Thymus (tissue), 14 donors: ENCODE measurements at places on chromosomes 11 and 22.

- peak; percentile 36 for DNase-seq
These were observed 450 bp downstream of the MAP4K2 start for GRCh38 chr11:64802370-64803157.

GRCh38 chr11:76682684-76683083, 12.1 kb upstream of the LRRC32 start:
- DNase-seq, result no peak

- no peak for DNase-seq
These were observed 90.0 kb downstream of the GRIK4 start for GRCh38 chr11:120601536-120601935.

- DNase-seq, result no peak
These were observed 72.1 kb downstream of the C22orf31 start for GRCh38 chr22:28989484-28989883.

GRCh38 chr11:131254254-131254653, 116.2 kb upstream of the NTM start:
- DNase-seq, result no peak

- DNase-seq, result no peak
These were observed 2.8 kb upstream of the PACSIN2 start for GRCh38 chr22:43017525-43018460.

- no peak for DNase-seq
These were observed 270.8 kb downstream of the DYNC2H1 start for GRCh38 chr11:103380031-103380430.

GRCh38 chr11:117199053-117199915, at the start of gene TAGLN:
Gene TAGLN, plus strand, starts transcription at chr11:117199370. Its CDS starts 3,644 bp downstream, at chr11:117203014.
- DNase-seq, result no peak

DNA sequence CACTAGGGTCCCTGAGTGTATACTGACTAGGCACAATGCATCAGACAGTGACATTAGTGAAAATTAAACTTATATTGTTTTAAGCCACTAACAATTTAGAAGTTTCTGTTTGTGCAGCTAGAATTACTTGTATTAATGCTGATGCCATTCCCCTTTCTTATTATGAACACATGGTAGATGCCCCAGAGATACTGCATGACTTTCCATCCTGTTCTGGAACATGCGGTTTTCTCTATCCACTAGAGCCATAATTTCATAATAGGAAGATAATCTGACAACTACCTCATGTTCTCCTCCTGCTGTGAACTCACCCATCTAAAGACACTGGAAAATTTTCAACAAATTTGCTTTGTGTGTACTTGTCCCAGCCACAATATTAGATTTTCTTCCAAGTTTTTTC, 1256.4 kb downstream of the FAM181B start:
- DNase-seq, result no peak

GRCh38 chr11:115181538-115181937, 322.7 kb downstream of the CADM1 start:
- no peak for DNase-seq

GRCh38 chr11:70084046-70084984, 6.2 kb downstream of the ANO1 start:
- DNase-seq, result no peak

- DNase-seq, result no peak
These were observed 46.8 kb downstream of the EMSY start for GRCh38 chr11:76491644-76492043.

DNA sequence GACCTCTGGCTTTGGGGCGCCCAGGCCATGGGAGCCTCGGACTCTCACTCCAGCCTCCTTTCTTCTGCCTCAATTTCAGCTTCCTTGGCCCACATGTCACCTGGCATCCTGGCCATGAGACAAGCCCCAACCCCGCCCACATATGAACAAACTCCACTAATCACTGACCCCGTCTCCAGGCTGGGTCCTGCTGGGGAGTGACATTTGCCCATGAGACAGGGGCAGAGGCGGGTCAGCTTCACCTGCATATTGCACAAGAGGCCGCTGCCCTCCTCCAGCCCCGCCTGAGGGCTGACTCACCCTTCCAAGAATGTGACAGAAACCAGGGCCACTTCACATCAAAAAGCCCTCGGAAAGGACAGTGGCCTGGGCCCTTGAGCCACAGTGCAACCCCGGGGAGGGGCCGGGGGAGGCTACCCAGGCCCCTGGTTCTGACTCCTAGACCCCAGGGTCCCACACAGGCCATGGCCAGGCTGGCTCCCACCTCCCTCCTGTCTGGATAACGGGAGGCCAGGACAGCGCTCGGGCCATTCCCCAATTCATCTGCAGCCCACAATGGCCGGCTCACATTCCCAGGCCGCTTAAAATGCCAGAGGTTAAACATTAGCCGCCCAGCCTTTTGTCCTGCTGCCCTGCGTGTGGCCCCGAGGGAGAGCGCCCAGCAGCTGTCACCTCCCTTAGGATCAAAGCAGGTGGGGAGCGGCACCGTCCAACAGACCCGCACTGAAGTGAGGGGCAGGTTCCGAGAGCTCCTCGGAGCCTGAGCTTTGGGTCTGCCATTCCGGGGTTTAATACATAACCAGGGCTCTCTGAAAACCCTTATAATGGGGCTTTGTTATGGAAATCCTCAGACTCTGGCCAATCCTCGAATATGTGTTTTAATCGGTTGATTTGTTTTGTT, 42.3 kb downstream of the TRMU start:
- no peak for DNase-seq

DNA sequence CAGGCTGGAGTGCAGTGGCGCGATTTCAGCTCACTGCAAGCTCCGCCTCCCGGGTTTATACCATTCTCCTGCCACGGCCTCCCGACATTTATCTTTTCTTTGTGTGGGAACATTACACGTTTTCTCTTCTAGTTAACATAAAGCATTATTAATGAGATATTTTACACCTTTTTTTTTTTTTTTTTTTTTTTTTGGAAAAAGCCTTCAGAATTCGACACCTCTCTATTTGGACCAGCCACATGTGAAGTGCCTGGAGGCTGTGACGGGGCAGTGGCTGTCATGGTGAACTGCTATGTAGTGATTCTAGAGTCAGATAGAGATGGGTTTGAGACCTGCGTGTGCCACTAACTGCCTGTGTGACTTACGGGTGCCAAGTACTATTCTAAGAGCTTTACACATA, 64.3 kb downstream of the SMIM38 start:
- DNase-seq, result no peak

- no peak for DNase-seq
These were observed 34.4 kb upstream of the TECTA start for GRCh38 chr11:121066623-121067022.

DNA sequence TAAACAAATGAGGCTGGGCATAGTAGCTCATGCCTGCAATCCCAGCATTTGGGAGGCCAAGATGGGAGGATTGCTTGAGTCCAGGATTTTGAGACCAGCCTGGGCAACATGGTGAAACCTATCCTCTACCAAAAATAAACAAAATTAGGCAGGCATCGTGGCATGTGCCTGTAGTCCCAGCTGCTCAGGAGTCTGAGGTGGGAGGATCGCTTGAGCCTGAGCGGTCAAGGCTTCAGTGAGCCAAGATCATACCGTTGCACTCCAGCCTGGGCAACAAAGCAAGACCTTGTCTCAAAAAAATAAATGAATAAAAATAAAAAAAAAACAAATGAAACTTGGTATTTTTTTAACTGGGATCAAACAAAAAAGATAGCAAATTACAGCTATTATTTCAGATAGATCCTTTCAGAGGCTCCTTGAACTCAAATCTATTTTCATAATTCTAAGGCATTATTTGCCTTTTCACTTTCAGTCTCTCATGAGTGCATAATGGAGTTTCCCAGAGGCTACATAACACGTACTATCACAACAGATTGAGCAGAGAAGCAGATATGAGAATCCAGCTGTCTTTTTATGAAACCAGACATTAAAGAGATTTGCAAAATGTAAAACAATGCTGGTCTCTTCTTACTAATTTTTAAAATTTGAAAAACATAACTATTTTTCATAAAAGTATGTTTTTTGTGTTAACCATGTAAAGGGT, 23.1 kb downstream of the DDIAS start:
- DNase-seq, result no peak

GRCh38 chr11:11882539-11882938, 40.8 kb downstream of the USP47 start:
- no peak for DNase-seq

DNA sequence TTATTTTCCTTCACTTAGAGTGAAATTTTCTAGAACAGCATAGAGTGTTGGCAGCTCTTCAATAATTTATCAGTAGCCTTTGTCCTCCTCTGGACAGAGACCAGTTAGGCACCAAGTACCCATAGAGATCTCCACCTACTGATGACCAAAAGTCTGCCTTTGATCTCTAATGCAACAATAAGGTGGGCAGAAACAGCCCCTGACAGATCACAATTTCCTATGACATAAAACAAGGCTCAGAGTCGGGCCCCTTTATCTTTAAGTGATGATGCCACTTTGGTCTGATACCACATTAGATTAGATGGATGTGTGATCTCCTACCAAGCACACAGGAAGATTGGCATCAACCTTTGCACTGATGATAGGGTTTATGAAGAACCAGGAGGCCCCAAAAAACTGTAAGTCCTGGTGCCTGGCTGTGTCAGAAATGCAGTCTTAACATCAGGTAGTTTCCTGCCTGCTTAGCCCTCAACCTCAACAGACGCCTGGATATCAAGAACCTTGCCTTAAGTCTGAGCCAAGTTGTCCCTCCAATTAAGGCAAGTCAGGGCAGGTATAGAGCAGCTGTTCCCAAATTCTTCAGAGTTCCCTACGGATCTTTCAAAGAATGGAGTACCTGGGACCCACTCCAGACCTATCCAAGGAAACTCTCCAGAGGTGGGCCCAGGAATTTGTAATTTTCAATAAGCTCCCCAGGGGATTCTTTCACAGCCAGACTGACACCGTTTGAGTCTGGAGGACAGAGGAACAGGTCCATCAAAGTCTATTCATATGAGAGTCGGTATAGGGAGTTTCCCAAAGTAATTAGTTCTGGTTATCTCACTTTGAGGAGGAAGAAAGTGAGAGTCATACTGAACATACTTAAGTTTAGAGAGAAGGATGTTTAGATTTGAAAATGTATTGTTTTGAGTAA, 30.6 kb upstream of the TMPRSS4 start:
- DNase-seq, result no peak

DNA sequence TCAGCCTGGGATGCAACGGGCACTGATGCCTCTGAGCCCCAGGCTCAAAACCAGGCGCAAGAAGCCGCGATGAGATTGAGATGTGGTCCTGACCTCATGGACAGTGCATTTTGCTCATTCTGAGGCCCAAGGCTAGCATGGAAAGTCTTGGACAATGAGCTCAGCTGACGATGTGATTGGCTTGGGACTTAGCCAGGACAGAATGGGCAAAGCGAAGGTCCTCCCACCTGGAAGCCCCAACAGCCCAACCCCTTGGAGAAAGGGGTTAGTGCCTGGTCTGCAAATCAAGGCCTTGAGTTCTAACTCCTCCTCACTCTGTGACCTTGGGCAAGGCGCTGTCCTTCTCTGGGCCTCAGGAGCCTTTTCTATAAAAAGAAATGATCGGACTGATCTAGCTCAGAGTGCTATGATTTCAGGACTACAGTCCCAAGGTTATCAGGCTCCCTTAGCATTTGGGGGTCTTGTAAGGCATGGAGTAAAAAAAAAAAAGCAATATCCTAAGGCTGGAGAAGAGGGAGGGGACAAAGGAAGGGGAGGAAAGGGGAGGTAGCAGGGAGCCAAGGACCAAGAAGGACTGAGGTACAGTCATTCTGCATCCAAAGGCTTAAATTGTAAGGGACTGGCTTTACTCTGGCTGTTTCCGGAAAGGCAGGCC, 2.7 kb downstream of the SLC43A3 start:
- DNase-seq, result no peak

DNA sequence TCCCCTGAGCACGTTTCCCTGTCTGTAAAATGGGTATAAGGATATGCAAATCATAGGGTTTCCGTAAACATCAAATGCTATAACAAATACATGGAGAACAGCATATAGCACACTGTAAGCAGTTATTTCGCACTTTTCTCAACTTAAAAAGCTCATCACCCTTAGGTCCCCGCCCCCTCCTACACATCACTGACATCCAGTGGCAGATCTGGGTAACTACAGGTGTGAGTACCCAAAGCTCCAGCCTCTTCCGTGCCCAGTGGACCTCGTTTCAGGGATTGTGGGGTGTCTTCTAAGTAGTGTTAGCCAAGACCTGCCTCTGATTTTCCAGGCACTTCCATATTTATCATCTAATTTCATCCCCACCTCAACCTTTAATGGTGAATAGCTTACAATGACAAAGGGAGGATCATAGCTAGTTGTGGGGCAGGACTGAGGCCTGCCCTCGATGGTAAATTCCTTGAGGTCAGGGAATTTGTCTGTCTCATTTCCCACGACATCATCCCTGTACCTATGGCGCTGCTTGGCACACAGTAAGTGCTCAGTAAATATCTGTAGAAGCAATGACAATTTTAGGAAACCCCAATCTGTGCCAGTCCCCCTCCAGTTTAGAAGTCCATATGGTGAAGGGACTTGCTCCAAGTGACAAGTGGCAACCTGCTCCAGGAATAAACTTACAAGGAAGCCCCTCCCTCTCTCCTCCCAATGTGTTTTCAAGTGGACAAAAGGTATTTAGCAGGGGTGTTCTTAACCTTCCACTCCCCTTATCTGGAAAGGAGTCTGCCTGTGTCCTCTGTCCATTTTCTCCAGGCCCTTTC, 340.5 kb downstream of the TENM4 start:
- DNase-seq, result no peak

- DNase-seq, result no peak
These were observed 435.4 kb downstream of the TMEM135 start for GRCh38 chr11:87473174-87473573.

- DNase-seq, result no peak
These were observed 53.9 kb upstream of the PPP6R3 start for GRCh38 chr11:68406324-68407313.

DNA sequence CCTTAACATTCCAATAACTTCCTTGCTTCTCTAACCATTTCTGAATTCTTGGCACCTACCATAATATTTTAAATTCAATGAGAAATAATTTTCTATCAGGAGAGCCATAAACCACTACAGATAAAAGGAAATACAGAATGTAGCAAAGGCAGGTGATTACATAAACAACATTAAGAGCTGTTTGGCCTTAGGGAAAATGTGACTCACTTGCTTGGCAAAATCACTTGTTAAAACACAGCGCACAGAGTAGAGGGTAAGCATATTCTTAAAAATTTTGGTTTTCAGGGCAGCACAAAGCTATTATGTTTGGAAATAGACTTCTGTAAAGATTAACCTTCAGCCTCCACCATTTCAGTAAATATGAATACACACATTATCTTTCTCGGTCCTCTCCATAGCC, 26.4 kb downstream of the IZUMO1R start:
- no peak for DNase-seq

DNA sequence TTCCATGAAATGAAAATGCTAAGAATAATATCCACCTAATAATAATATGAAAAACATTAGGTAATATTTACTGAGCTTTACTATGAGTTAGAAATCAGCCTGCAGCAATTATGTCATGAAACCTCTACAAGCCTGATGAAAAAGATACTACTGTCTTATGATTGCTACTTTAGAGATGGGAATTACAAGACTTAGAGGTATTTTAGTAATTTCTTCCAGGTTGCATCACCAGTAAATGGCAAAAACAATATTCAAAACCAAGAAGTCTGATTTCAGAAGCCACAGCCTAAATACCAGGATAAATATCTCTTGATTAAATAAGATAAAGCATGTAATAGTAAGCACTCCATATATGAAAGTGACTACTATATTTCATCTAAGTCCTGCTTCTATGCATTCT, 13.8 kb downstream of the OR5B21 start:
- DNase-seq, result no peak
